Activated naive CD4-positive, alpha-beta T cell (primary cell): ENCODE measurements at places on chromosomes 6 and 20.

GRCh38 chr6:6750594-6751265 is 162.2 kb downstream of the LY86 start:
- no peak for DNase-seq

DNA sequence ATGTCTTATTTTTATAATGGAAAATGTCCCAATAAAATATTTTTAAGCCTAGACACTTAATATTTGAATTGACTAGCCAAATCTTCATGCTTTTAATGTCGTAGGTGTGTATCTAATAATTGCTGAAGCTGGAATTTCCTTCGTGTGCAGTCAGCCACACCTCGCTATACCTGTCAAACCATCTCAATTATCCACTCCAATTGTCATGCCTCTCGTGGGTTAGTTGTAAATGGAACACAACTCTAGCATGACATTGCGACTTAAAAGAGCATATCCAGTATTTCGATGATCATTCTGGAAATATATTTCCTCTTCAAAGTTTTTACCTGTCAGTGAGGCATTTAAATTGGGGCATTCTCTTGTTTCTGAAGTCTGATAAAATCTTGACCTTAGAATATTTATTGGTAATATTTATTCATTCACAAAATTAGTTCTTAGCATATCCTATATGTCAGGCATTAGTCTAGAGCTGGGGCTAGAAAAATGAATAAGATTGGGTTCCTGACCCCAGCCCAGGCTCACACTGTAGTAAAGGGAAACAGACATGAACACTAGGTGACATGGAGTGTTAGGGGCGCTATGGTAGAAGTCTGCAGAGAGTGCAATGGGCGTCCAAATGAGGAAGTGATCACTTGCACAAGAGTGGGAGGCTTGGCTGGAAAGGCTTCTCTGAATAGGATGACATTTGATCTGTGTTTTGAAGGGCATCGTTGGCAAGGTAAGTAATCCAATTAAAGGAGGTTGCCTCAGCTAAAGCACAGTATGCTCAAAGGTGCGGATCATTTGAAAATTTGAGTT is 11.0 kb upstream of the CFAP206 start:
- no peak for DNase-seq

GRCh38 chr6:33169291-33170175 is 22.7 kb downstream of the COL11A2 start:
- no peak for DNase-seq

DNA sequence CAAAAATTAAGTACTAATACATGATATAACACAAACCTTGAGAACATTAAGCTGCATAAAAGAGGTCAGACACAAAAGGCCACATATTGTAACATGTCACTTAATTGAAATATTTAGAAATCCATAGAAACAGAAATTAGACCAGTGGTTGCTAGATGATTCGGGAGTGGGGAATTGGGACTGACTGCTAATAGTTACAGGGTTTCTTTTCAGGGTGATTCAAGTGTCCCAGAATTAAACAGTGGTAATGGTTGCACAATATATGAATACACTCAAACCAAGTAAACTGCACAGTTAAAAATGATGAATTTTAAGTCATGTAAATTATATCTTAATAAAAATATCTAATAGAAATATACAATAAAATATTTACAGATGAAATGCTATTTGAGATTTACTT is 174.5 kb downstream of the WDR27 start:
- DNase-seq = no peak
